ENCODE measurements at places on chromosomes 6 and 20.

DNA sequence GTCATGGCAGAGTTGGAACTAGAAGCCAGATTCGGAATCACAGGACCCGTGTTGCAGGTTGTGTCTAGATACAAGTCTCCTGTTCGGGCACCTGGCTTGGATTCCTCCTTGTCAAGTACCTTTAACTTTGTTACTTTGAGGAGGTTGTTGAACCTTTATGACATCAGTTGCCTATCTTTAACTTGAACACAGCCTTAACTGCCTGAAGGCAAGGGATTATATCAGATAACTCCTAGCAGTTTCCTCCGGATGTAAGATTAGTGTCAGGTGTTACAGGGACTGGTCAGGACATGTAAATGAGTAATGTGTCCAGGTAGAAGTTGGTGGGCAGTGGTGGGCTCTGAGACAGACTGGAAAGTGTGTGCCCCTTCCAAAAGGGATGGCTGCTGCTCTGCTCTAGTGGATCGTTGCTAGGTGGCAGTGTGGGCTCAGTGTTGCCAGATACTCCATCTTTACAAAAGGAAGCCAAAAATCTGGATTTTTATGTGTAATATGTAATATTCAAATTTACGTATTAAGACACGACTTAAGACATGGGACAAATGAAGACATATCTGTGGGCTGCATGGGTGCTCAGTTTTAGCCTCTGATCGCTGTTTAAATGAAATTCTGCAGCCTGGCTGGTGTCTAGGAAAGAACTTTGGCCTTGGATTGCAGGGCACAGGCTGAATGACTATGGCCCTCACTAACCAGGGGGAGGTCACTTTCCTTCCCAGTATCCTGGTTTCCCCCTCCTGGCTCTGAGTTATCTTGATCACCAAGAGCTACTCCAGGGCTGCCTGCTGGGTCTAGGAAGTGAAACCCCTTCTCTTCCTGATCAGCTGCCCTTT is 27.1 kb downstream of the CHMP4B start:
- no peak for DNase-seq

DNA sequence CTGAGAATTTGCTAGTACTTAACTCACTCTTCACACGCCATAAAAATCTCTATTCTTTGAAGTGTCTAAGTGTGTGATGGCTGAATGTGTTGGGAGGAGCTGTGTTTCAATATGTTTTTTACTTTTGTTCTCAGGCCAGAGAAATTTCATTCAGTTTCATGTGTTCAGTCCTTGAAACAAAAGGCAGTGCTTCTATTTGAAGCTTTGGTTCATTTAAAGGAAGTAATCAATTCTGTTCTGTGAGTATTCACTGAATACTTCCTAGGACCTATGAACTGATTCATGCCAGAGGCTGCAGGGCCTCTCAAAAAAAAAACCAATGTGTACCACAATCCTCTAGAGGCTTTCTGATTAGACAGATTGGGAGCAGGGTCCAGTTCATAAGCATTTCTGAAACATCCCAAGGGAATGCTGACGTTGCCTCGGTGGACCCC is 12.4 kb upstream of the F13A1 start:
- DNase-seq: no peak

DNA sequence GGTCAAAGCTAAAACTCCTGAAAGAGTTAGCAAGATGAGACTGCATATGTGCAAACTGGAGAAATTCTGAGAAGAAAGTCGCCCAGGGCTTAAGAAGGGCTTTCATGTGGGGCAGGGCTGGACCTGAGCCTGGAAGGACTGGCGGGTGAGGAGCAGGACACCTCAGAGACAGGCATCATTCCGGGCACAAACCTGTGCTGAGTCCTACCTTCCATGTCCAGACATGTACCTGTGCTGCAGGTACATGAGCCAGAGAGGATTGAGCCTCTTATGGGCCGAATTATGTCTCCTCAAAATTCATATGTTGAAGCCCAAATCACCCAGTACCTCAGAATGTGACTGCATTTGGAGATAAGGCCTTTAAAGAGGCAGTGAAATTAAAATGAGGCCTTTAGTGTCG is 171.0 kb downstream of the QRSL1 start:
- no peak for DNase-seq

DNA sequence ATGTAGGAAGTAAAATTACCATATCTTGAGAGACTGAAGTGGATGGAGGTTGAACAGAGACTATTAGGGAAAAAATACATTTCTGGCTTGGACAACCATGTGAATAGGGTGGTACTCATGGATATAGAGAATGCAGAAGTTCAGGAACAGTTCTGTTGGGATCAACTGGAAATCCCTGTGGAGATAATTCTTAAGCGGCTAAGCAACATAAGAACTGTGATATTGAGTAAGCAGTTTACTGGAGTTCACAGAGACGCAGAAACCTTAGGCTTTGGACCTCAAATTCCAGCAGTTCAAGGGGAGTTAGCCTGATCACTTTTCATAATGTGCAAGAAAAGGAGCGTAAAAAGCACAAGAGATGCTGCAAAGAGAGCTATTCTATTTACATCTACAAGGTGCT is 23.6 kb upstream of the SLC17A4 start:
- DNase-seq: no peak

- DNase-seq: no peak
Observed at GRCh38 chr6:3206339-3207015, 21.0 kb downstream of the TUBB2B start.

- no peak for DNase-seq
Observed at GRCh38 chr20:17140894-17141293, 85.9 kb upstream of the PCSK2 start.

- DNase-seq: no peak
Observed at GRCh38 chr6:15413466-15414234, 167.8 kb downstream of the JARID2 start.

DNA sequence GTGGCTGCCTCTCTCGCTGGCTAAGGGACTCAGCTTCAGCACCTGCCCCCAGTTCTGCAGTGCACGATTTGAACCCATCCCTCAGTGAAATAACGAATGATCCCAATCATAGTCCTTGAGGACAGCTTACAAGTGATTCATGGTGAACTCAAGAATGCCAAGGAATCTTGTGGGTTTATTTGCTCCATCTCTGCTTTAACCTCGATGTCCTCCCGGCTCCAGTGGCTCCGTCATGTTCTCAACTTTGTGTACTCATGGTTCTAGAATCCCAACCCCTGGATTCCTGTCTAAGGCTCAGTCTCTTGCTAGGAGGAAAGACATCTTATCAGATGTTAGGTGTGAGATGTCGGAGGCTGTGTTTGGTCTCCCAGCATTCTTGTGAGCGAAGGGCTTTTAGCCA is 29.0 kb upstream of the GTSF1L start:
- DNase-seq: no peak

DNA sequence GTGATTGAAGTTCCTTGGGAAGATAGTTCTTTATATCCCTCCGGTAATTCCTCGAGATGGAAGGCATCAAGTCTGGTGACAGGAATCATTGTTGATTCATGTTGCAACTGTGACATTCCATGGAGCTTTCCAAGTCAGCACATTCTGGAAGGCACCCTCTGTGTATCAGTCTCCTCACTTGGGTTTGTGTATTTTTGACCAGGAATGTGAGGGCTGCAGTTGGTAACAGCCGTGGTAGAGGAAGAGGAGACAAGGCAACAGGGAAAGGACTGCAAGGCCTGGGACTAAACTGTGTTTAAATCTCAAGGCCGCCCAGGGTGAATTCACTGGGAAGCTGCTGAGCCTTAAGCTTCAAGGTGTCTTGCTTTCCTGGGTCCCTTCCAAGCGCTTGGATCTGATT is 99.0 kb downstream of the CLIC5 start:
- DNase-seq: no peak

DNA sequence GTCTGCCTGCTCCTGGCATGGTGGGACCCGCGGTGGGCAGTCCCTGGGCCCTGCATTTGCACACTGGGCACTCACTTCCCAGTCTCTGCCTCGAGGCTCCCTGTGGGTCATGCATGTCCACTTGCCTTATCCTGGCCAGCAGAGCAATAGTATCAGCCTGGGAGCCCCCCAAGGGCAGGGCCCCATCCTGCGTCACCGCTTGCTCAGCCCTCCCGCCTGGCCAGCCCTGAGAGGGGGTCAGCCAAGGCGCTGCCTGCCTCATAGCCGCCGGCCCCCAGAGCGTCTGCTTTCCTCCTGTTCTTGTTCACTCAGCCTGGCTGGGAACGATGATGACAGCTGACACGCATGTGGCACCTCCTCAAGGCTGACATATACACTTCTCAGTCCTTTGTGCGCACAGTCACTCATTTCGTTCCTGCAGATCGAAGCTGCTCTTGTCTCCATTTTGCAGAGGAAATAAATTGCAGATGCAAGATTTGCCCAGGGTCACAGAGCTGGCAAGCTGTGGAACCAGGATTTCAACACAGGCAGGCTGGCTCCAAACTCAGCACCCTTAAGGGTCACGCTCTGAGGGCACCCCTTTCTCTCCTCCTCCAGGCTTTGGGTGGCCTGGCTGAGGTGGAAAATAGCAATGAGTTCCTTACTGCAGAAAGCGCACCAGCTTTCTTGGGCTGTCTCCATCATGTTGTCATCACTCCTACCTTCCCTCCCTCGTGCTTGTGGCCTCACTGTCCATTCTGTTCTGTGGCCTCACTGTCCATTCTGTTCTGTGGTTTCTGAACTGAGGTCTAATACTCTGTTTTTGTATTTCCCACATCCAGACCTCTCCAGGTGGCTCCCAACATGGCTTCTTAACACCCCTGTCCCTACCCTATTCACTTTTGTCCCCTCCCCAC is 17.2 kb downstream of the KCNK17 start:
- DNase-seq: no peak

DNA sequence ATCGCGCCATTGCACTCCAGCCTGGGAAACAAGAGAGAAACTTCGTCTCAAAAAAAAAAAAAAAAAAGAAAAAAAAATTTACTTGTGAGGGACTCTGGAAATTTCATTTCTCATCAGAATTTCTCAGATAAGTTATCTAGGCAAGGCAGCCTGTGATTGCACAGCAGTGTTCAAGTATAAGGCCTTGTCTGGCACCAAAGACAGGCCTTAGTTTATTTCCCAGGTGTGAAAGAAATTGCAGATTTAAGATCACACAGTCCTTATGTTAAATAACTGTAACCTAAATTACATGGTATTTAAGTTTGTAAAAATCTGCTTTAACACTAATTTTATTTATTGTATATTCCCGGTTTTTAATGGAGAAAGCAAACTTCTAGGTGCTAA is 34.8 kb downstream of the HFE start:
- DNase-seq: no peak

DNA sequence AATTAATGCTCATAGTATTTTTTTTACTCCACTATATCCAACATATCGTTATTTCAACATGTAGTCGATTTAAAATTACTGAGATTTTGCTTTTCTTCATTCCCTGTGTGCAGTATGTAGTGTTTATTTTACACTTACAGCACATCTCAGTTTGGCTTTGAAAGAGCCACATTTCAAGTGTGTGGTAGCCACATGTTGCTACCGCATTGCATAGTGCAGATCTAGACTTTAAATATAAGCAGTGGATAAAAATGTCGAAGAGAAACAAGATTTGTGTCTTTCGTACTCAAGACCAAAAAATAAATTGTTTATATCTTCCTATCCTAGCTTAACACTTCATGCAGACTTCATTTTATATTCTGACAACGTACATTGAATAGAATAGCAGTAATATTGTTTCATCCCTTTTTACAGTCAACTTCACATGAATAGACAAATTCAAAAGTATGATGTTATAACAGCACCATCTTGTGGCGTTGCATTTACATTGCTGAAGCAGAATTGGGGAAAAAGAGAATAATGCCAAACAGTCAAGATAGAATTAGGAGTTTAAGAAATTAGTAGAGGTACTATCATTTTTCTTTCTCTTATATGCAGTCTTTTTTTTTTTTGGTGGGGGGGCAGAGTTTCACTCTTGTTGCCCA is 29.9 kb downstream of the FBXO5 start:
- peak; percentile 17 for DNase-seq

DNA sequence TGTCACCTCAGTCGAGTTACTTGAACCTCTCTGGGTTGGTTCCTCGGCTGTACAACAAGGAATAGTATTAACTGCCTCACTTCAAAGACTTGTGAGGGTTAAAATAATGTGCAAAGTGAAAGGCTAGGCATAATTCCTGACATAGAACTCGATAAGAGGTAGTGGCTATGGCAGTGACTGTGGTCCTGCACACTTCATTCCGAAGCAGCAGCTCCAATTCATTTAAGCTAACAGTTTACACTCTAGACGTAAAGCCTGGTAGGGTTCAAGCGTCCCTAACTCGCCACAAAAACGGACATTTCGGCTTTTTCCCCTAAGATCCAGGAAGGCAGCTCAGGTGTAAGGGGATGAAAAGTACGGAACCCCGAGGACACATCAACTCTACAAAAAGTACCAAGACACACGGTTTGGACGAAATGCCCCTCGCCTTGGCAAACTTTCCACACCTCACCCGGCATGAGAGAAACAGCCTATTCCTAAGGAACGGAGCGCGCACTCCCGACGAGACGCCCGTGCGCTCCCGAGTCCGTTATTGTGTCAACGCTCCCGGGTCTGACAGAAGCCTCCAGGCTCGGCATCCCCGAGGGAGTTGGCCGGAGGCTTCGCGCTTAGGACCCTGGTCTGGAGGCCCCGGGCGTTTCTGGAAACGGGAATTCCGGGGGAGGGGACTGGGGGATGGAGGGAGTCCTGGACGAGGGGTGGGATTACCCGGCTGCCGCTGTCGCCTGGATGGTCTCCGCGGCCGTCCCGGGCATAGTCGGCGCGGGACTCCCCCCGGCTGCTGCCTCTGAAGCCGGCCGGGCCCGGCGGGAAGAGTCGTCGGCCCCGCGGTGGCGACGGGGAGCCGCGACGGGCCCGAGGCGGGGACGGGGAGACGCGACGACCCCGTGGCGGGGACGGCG is 937 bp downstream of the ZNF318 start:
- DNase-seq: peak; percentile 7

DNA sequence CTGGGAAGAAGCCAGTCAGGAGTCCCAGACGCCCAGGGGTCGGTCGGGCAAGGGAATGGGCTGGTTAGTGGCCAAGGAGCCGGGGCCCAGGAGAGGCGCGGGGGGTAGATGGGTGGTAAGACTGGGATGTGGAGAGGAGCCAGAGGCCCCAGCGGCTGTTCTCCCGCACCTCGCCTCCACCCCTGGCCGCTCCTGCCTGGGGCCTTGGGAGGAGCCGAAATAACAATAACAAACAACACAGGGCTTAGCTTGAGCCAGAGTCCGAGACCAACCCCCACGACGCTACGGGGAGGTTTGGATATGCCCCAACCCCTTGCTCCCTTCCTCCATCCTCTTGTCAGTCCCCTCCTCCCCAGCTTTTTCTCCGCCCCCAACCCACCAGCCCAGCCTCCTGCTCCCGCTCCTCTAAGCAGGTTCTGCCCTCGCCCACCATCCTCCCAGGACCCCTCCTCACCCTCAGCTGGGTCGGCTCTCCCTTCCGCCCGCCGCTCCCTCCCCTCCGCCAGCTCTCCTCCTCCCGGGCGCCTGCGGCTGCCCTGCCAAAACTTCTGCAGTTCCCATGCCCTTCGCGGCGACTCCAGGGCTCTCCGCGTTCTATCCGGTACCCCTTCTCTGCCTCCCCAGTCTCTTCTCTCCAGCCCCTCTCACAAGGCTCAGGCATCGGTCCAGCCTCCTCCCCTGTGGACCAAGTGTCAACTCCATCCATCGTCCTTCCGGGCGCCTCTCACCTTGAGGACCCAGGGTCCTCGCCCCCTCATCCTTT is 1.1 kb downstream of the RNF39 start:
- no peak for DNase-seq

- no peak for DNase-seq
Observed at GRCh38 chr6:39026175-39026574, 22.4 kb upstream of the GLP1R start.

- no peak for DNase-seq
Observed at GRCh38 chr6:13188306-13188705, 140.0 kb downstream of the TBC1D7 start.

- no peak for DNase-seq
Observed at GRCh38 chr6:132490024-132490423, 22.9 kb downstream of the STX7 start.

- no peak for DNase-seq
Observed at GRCh38 chr20:44543358-44543757, 21.5 kb upstream of the SERINC3 start.

Measured in CD4-positive, alpha-beta T cell treated with Interleukin-17A for 1 hour (primary cell).